ENCODE measurements at places on chromosomes 7 and 10.

DNA sequence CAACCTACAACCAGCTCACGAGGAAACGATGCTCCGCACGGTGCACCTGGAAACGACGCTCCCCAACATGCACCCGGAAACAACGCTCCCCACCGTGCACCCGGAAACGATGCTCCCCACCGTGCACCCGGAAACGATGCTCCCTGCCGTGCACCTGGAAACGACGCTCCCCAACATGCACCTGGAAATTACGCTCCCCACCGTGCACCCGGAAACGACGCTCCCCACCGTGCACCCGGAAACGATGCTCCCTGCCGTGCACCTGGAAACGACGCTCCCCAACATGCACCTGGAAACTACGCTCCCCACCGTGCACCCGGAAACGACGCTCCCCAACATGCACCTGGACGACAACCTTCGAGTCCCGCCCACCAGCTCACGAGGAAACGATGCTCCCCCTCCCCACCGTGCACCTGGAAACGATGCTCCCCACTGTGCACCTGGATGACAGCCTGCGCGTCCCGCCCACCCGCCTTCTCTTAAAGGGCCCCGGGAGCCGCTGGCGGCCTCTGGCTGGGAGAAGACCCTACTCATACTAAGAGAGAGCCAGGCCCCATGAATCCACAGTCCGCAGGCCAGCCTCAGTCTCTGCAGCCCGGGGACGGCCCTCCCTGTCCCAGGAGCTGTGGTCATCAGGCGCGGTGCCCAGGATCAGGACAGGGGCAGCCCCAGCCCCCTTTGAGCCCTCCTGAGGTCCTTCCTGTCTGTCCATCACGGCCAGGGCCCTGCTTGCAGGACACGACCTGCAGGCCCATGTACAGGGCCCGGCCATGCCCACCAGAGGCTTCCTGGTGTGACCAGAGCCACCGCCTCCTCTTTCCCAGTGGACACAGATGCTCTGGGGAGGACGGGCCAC lies 98.3 kb downstream of the PDGFA start:
- no peak for DNase-seq

- no peak for DNase-seq
Observed at GRCh38 chr7:127913686-127914085, 117.6 kb downstream of the LRRC4 start.

DNA sequence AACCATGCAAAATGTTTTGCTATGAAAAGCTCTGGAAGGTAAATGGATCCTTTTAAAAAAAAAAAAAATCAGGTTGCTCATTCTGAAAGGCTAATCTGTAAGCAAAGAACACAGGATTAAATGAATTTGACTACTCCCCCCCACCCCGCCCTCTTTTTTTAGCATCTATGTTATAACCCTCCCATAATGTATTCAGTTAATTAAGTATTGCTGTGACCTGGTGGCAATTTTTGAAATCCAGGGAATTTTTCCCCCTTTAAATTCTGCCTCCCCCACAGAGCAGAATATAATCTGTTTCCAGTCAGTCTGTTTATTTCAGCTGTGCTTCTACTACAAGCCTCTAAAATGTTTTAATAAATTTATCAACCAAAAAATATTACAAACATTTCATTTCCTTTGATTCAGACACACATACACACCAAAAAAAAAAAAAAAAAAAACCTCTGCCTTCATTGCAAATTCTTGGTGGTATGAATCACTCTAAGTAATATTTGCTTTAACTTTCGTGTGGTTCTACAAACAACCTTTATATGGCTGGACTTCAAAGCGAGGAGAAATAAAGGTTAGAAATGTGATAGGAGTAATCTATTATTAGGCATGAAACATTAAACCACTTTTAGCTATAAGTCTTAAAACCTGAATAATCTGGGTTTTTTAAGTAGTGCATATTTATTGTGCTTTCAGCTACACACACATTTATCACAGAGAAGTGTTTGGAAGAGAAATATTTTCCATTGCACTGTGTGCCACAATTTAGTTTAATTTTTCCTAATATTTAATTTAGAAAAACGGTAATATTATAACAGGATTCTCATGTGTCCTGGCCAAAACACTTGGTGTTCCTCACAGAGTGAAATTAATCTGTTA lies 64.4 kb upstream of the ARID5B start:
- peak; percentile 60 for DNase-seq

DNA sequence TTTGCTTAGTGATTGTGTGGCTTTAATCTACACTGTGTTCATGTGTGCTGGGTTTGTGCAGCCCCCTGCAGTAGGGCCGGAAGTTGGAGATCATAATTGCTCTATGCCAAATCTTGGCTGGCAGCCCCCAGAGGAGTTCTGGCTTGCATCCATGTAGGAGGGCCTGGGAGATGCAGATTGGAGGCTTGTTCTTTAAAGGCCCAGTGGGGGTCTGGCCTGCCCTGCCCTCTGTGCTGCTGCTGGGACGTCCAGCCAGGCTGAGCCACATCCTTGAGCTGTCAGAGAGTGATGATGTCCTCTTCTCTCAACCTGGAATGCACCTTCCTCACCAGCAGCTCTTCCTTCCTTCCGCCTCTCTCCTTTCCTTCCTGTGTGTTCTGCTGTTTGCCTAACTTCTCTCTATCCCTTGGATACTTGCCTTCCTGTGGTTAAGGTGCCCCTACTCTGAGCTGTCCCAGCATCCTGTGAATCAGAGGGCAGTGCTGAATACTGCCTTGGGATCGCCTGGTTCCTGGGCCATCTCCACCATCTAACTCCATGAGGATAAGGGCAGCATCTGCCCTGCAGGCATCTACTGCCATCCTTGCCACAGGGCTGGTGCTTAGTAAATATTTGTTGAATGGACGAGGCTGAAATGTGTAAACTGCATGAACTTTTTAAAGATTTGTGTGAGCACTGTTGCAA lies 30.2 kb downstream of the DOCK1 start:
- no peak for DNase-seq

DNA sequence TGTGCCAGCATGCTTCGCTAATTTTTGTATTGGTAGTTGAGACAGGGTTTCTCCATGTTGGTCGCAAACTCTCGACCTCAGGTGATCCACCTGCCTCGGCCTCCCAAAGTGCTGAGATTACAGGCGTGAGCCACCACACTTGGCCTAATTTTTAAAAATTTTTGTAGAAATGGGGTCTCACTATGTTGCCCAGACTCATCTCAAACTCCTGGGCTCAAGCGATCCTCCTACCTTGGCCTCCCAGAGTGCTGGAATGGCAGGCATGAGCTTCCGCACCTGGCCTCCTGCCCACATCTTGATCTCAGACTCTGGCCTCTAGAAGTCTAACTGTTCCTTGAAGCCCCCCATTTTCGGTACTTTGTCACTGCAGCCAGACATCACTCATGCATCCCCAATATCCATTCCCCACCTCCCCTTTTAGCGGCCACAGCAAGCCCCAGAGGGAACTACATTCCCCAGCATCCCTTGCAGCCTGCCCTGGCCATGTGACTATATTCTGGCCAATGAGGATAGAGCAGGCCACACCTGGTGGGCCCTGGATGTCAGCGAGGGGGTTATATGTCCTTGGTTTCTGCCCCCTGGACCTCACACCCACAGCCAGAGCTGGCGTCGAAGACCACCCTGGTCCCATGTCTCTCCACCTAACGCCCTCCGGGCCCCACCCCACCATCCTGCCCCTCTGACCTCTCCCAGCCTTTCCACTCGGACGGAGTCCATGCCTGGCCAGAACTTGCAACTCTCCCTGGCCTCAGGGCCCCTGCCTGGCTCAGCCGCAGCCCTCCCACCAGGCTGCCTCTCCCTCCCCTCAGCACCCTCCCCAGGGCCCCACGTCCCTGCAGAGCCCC lies 33.8 kb downstream of the MICALL2 start:
- DNase-seq, result no peak

DNA sequence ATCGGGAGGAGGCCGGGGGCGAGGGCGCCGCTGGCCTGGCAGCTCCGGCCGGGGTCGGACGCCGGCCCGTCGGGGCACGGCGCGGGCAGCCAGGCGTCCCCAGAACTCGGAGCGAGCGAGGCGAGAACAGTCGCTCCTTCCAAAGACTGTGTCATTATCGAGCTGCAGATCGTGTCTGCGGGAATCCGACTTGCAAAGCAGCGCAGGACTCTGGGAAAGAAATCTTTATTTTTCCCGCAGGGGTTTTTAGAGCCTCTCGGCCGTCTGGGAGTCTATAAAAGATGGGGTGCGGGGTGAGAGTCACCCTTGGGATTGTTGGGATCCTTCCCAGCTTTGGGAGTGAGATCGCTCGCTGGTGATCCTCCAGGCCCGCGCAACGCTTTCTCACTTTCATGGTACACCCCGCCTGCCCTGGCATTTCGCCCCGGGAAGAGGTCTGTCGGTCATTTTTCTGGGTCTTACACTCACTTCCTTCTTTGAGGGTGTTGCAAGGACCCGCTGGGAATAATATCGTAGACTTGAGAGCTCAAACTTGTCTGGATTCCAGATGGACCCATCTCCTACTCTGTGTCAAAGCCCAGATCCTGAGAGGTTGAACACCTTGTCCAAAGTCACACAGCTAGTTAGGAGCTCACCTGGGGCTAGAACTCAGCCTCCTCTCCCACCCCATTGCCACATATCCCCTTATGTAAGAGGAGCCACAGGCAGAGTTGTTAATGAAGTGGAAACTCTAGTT lies 1.0 kb downstream of the UBTD1 start:
- no peak for DNase-seq

GRCh38 chr10:28355376-28355775 lies 52.5 kb upstream of the MPP7 start:
- DNase-seq, result no peak

- DNase-seq, result peak; percentile 33
Observed at GRCh38 chr10:98170249-98171117, 36.0 kb downstream of the R3HCC1L start.

GRCh38 chr10:21519941-21520436 lies 5.5 kb downstream of the SKIDA1 start:
- DNase-seq, result no peak

GRCh38 chr7:56033671-56034432 lies 17.4 kb downstream of the PSPH start:
- DNase-seq, result peak; percentile 32

DNA sequence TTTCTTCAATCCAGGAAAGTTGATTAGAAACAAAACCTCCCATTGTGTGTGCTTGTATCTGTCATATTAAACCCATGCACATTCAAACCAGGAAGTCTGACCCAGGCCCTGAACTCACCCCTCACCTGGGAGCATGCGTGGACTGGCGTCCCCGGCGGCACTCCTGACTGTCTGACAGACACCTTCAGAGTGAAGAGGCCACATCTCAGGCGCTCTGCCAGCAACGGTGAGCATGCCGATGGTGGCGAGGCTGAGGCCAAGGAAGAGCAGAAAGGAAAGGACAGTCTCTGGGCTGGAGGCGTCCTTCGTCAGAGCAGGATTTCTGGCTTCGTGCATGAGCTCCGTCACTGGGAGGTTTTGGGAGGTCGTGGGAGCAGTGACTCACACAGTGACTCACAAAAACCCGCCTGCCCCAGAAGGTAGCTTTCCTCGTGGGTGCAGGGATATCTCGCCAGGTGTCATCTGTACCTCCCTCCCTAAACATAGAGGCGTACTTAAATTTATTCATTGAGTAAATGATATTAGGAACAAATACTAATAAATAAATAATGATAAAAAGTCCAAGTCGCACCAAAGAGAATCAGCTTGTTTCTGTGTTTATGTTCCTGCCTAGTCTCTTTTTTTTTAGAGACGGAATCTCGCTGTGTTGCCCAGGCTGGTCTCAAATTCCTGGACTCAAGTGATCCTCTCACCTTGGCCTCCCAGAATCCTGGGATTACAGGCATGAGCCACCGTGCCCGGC lies 13.5 kb downstream of the IQCE start:
- DNase-seq, result no peak

DNA sequence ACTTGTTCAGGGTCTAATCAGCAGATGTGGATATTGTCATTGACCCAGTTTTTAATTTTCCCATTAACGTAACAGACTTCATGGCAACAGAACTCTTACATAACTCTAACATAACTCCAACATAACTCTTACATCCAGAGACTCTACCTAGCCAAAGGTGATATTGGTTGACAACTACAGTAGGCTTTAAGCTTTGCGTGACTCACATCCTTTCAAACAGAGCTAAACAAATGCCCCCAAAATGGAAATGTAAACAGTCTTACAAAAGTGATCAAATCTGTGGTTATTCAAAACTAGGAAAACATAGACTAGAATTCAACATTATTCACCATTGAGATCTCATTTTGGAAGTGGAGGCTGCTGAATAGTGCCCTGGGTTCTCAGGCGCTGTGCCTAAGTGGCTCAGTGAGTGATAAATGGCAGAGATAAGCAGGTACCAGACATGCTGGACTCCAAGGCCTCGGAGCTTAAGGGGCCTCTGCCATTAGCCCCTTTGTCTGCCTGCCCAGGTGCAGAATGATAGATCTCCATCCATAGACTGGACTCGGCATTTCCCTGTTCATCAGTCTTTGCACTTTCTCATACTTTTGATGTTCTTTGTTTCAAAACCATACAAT lies 34.3 kb upstream of the BTBD16 start:
- DNase-seq, result no peak

DNA sequence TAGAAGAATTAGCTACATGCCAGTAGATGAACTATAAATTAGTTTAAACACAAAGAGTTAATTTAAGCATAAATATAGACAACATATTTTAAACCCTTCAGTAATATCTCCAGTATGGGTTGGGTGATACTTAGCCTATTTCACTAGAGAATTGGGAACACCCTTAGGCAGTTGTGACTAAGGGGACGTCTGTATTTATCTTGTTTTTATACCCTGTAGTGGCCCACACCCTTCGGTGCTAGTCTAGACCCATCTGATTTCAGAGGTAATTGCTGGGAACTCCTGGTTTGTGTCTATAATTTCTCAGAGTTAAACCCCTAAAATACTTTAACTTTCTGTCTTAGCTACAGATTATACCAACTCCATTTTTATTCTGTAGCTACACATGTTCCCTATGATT lies 11.5 kb upstream of the STEAP4 start:
- no peak for DNase-seq

GRCh38 chr7:139597028-139597427 lies 73.5 kb downstream of the CLEC2L start:
- no peak for DNase-seq

- no peak for DNase-seq
Observed at GRCh38 chr7:125563964-125564529, 634.4 kb upstream of the POT1 start.

- no peak for DNase-seq
Observed at GRCh38 chr7:44466300-44467216, 23.9 kb downstream of the NUDCD3 start.

- no peak for DNase-seq
Observed at GRCh38 chr7:83930262-83930661, 264.3 kb downstream of the SEMA3A start.

DNA sequence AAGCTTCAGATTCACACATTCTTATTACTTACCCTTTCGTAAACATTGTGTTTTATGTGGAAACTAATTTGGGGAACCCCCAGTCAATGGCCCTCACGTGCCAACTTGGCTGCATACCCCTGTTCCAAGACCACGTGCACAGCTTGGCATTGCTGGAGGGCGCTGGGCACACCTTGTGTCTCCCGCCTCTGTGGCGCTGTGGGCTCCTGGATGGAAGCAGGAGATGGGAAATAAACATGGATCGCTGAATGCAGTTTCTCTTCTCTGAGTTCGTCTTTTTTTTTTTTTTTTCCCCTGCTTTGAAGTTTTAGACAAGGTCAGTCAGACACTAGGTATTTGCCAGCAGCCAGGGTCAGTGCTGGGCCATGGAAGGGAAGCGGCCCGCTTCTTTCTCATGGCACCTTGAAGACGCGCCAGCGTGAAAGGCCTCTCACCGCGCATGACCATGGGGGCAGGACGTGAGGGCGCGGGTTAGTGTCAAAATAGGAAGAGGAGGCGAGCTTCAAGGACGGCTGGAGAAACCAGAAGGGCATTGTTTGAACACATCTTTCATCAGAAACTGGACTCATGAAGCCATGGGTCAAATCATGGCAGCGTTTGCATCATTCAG lies 27.3 kb downstream of the BNIP3 start:
- DNase-seq, result no peak

- no peak for DNase-seq
Observed at GRCh38 chr10:104498347-104499081, 142.6 kb upstream of the SORCS3 start.

Data from HFF-Myc (cell line).